ENCODE measurements at places on chromosomes 1 and 21.

GRCh38 chr1:118862755-118863154, 125.4 kb downstream of the TBX15 start:
- peak; percentile 5 for DNase-seq

DNA sequence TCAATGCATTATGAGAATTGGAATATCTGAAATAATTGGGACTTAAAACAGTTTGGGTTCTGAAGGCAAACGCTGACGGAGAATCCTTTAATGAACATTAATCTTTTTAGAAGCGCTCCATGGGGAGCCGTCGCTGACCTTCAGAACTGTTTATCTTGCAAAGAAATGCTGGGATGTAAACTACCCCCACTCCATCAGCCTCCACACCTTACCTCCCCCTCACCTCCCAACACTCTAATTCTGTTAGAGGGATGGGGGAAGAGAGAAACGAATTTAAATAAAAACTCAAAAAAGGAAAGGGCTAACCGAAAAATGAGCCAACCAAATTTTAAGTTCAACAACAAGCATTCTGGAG, 44.1 kb upstream of the DNAJC6 start:
- DNase-seq, result no peak

- DNase-seq, result peak; percentile 52
Observed at GRCh38 chr1:23436520-23437354, 12.2 kb upstream of the TCEA3 start.

GRCh38 chr1:180909462-180909976, 3.2 kb upstream of the KIAA1614 start:
- DNase-seq, result no peak

DNA sequence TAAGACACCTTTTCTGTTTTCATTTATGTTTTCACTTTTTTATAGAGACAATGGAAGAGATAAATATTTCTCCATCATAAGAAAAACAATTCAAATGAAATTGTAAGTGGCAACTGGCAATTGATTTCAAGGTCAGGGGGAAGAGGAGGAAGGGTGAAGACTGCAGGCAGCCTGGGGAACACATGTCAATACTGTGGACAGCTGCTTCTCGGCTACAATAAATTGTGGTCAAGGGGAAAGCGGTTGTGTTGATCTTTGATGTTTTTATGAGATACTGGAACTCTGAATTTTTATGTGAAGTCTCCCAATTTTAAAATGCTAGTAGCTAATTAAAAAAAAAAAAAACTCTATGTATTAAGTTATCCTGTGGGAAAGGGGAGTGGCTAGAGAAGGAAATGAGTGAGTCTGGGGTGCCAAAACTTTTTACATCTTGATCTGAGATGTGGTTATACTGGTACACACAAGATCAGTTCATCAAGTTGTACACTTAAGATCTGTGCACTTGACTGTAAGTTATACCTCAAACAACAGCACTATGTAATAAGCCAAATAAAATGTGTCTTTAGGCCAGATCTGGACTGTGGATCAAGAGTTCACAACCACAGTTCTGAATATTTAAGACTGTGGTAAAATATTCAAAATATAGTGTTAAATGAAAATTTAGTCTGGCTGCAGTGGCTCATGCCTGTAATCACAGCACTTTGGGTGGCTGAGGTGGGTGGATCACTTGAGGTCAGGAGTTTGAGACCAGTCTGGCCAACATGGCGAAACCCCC, 18.0 kb downstream of the SSX2IP start:
- no peak for DNase-seq

DNA sequence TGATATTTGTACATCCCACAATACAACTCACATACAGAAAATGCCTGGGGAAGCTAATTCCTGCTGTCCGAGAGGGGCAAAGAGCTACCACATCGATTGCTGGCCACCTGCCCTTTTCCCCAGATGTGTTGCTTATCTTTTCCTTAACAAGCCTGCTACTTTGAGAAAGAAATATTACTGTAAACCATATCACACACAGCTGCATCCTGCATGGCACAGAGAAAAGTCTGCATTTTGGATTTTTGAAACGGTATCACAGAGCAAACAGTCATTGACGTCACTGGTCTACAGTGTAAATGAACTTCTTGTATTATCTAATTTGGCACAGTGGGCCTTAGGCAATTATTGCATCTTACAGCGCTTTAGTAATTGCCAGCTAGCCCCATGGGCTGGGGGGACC, 164.7 kb downstream of the CLIC6 start:
- DNase-seq, result no peak
